ENCODE measurements at places on chromosomes 3 and 15. TPM values are rescaled to one million over a fixed set of nuclear protein-coding genes. Genes with fewer than 3 reads are reported as not detected.

NR2E3 gene
- 0.98 TPM for total RNA-seq

FXR1 gene
- total RNA-seq, result 99.7 TPM

CNTN6 gene
- total RNA-seq, result 0.98 TPM

UROC1 gene
- not detected for total RNA-seq

GRIP2 gene
- 0.98 TPM for total RNA-seq

SLC9C1 gene
- total RNA-seq, result not detected

LRRC31 gene
- not detected for total RNA-seq

COL6A5 gene
- not detected for total RNA-seq

CHRM5 gene
- total RNA-seq, result not detected

PPM1L gene
- total RNA-seq, result 14.2 TPM

CRTAP gene
- total RNA-seq, result 272 TPM

LINGO1 gene
- total RNA-seq, result 4.7 TPM

SEMA6D gene
- 34.9 TPM for total RNA-seq

ZMYND10 gene
- 0.74 TPM for total RNA-seq

- DNase-seq, result no peak
These were observed 121.7 kb upstream of the GOLGA6L4 start for GRCh38 chr15:84113919-84114318.

GRCh38 chr3:134312072-134312872, 61.6 kb upstream of the RYK start:
- DNase-seq, result peak; percentile 90

GRCh38 chr3:7166460-7166859, 305.5 kb downstream of the GRM7 start:
- no peak for DNase-seq

GRCh38 chr15:86611417-86612040, 531.9 kb downstream of the AGBL1 start:
- no peak for DNase-seq

DNA sequence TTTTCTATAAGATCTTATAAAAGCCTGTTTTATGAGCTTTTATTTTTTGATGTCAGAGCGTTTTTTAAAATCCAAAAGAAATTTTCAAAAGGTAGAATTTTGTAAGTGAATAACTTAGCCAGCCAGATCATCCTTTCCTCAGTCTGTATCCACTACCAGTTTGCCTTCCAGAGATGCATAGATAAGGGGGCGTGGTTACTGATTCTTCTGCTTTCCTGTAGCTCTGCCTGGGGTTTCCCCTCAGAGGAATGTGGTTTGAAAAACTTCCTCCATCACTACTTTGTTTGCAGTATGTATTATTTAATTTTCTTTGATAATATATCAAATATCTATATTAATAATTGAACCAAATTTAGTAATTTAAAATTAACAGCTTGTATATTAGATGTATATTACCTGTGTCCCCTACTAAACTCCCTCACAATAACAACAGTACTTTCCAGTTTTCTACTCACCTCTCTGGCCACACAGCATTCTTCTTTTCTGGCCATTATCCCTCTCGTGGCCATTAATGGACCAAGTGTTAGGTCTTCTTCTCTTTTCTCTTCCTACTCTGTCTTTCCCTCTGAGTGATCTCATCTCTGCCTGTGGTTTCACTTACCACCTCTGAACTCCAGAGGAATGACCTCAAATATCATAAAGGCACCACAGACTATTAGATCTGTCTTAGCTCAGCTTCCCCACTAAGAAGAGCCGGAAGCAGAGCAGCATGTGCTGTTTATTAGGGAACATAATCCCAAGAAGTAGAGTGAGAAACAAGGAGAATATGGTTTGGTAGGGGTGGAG, 239.7 kb downstream of the UBE2E2 start:
- no peak for DNase-seq

DNA sequence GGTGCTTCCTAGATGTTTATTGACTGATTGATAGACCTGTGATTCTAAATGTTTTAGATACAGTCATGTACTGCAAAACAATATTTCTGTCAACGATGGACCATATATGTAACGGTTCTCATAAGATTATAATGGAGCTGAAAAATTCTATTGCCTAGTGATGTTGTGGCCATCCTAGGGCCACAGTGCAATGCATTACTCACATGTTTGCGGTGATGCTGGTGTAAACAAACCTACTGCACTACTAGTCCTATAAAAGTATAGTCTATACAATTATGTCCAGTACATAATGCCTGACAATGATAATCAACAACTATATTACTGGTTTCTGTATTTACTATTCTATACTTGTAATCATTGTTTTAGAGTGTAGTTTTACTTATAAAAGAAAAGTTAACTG, 46.8 kb downstream of the CHST2 start:
- DNase-seq, result no peak

DNA sequence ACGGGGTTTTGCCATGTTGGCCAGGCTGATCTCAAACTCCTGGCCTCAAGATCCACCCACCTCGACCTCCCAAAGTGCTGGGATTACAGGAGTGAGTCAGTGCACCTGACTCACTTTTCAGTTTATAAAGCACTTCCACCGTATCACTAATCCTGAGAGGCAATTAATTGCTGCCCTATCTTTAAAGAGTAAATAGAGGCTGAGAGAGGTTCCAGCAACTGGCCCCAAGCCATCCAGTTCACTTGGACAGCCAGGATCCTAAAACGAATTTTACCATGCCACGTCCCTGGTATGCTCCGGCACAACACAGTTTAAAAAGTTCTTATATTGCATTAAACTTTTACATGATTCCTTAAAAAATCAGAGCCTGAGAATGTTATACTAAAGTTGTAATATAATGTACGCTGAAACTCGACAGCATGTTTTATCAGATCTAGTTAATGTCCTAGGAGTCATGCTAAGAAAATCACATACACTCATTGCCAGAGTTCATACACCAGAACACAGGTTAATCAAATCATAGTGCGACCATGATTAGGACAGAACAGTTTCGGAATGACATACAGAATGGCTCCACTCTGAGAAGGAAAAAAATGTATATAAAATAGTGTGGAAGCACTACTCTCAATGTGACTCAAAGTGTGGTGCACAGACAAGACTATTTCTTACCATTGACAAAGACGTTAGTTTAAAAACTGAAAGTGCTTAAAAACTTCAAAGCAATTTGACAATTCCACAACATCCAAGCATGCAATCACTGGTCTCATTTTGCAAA, 125.4 kb downstream of the ULK4 start:
- DNase-seq, result no peak

- DNase-seq, result no peak
These were observed 1.0 kb downstream of the LRRC3B start for GRCh38 chr3:26623419-26624208.

DNA sequence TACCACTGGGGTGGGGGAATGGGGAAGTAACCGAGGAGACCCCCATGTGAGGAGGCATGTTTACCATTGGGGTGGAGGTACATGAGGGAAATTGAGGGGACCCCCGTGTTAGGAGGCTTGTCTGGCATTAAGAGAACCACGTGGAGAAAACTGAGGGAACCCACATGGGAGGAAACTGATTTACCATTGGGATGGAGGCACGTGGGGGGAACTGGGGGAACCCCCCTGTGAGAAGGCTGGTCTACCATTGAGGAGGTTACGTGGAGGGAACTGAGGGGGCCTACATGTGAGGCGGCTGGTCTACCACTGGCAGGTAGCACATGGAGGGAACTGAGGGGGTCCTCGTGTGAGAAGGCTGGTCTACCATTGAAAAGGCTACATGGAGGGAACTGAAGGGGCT, 159.4 kb downstream of the FBLN2 start:
- peak; percentile 70 for DNase-seq

DNA sequence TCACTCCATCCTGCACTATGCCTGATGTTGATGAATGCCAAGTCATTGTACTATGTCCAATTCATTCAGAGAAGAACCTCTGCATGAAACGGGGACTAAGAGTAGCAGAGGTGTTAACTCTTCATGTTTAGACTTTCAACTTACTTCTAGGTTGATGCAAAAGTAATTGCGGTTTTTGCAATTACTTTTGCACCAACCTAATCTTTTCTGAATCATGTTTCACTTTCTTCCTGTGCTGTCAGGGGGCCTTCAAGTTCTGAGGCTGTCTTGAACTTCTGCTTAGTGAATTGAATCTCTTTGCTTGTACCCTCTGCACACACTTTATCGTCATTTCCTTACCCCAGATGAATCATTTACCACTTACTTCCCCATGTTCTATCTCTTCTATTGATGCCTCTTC, 636.2 kb downstream of the NAALADL2 start:
- DNase-seq, result no peak

DNA sequence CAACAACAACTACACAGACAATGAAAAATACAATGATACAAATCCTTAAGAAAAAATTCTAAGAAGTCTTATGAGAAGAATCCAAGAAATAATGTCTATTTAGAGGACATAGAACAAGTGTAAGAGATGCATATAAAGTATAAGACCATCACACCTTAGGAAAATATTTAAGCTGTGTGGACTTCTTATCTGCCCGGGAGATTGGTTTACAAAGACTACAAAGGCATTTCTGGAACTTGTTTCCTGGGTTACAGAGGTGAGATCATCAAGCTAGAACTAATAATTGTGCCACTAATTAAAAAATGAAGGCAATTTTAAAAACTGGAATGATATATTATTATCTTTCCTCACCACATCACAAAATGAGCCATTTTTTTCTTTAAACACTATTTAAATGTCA, 507.1 kb downstream of the GRM7 start:
- no peak for DNase-seq

DNA sequence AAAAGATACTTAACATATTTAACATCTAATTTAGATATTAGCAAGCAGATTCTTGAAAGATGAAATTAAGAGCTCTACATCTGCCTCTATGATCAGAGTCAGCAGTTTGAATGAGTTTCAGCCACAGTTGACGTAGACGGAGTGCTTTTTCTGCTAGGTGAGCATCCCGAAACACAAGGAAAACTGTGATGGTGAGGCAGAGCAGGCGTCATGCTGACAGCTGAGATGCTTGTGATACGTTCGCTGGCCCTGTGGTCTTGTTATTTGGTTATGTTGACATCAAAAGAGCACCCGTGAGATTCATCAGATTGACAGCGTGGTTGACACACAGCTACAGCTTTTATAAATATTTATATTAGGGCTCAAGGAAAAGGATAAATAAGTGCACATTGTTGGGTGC, 19.6 kb upstream of the GOLGA8B start:
- DNase-seq, result no peak

GRCh38 chr15:65377105-65377975, 462 bp downstream of the IGDCC3 start:
- no peak for DNase-seq

DNA sequence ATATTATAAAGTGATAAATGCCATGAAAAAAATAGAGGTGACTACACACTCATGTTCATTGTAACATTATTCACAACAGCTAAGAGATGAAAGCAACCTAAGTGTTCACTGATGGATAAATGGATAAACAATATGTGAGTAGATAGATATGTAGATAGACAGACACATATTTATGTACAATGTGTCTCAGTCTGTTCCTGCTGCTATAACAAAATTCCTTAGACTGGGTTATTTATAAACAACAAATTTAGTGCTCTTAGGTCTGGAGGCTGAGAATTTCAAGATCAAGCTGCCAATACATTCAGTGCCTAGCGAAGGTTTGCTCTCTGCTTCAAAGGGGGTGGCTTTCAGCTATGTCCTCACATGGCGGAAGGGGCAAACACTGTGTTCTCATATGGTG, 312.5 kb downstream of the ZNF621 start:
- DNase-seq, result no peak

DNA sequence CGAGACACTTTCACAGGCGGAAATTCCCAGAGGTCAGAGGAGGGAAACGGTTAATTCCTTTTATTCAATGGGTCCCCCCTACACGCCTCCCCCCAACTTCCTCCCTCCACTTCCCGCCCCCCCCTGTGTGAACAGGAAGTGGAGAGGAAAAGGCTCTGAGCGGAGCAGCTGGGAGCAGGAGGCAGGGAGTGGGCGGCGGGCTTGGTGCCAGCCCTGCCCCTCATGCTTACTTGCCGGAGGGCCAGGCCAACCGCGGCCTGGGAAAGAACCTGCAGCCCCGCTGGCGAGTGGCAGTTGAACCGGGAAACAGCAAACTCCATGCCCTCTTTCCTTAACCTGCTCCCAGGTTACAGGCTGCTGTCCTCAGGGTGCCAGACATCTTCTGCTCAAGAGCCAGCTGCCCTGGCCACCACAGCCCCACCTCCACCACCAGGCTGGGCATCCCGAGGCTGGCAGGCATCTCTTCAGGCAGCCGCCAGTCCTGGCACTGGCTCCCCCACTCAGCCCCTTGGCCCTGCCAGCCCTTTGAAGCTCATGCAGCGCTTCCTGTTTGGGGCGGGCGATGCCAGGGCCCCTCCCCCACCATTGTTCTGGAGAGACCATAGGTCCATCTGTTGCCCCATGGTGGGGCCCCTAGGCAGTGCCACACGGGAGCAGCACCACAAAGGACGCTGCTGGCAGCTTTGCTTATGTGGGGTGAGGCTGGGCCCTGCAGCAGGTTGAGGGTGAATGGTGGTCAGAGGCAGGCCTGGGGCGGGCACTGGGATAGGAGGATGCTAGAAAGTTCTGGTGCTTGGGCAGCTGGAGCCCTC, 12.9 kb downstream of the VPS18 start:
- DNase-seq, result no peak

- no peak for DNase-seq
These were observed 90.0 kb downstream of the PIK3R4 start for GRCh38 chr3:130656627-130657026.

- DNase-seq, result no peak
These were observed 184.2 kb upstream of the TPM1 start for GRCh38 chr15:62858343-62858742.

Measured in vagina (tissue), 2 donors.